Stimulated activated CD8-positive, alpha-beta memory T cell treated with anti-CD3 and anti-CD28 coated beads, Interleukin-4, amount 100 ng/mL, for 1 hour (primary cell): ENCODE measurements at places on chromosomes 11 and 22.

DNA sequence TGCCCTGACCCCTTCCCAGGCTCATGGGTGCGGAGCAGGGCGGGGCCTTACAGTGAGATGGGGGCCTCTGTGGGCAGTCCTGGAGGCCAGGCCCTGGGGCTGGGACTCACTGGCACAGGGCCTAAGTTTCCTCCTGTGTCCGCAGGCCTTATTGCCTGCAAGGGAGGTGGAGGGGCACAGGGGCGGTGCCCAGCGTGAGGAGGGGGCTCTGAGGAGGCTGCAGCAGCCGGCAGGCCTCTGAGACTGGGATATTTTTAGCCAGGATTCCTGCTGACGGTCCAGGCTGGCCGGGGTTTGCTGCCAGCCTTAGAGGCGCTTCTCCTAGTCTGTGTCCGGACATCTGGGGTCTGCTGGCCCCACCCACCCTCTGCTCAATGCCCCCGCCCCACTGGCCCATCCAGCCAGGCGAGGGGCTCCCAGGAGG is 5.7 kb upstream of the RTN4R start:
- no peak for DNase-seq

DNA sequence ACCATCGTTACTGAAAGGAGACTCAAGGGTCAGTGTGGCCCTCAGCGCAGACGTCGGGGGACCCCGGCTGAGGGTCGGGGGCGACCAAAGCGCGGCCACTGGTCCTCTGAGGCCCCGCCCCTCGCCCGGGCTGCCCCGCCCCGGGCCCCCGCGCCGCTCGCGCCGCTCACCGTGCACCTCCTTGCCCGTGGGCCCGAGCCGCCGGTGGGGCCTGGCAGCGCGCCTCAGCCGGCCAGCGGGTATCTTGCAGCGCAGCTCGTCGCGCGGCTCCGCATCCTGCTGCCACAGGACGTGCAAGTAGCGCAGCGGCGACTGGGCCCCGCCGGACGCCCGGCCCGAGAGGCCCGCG is 419 bp downstream of the ANKRD54 start:
- DNase-seq, result peak; percentile 13

DNA sequence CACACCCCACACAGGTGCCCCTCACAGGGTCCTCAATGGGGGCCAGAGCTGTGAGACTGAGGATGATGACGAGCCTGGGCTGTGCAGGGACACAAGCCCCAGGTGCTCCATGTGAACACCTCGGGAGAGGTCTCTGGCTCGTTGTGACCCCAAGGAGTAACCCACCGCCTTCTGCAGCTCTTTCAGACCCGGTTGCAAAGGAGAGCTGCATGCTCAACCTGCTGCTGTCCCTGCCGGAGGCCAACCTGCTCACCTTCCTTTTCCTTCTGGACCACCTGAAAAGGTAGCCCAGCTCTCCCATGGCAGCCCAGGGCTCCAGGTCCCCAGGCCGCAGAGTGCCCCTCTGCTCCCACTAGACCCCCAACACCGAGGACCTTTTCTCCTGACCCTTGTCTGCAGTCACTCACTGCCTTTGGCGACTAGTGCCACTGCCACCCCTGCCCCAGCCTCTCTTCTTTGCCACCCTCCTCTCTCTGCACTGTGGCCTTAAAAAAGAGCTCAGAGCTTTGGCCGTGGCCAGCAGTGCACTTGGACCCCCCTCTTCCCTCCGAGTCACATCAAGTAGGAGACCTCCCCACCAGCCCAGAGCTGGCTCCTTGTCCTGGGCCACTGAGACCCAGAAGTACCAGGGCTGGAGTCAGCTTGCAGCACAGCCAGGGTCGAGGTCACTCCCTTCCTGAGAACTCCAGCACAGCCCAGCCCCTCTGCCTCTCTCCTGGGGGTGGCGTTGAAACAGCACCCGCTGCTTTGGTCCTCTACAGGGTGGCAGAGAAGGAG is 133.7 kb downstream of the BCR start:
- no peak for DNase-seq

GRCh38 chr22:16824716-16825687 is at the start of gene XKR3:
TSS of gene XKR3 (minus strand) at chr22:16825411. CDS start at chr22:16808073, 17,338 bp downstream.
- no peak for DNase-seq

DNA sequence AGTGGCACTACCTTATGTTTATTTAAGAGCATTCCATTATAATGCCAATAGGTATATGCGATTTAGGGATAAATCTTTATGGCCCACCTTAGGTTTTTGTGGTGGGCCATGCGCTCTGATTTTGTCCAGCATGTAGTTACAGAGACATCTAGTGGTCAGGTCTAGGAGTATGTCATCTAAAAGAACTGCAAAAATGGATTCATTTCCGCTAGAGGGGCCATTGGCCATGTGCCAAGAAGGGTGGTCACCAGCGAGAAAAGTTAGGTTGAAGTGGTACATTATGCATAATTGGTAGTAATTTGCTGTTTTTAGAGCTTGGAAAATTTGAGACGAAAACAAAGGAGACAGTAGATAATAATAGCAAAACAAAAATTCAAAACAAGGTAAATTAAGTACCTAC is 27.7 kb downstream of the LRRC4C start:
- no peak for DNase-seq

DNA sequence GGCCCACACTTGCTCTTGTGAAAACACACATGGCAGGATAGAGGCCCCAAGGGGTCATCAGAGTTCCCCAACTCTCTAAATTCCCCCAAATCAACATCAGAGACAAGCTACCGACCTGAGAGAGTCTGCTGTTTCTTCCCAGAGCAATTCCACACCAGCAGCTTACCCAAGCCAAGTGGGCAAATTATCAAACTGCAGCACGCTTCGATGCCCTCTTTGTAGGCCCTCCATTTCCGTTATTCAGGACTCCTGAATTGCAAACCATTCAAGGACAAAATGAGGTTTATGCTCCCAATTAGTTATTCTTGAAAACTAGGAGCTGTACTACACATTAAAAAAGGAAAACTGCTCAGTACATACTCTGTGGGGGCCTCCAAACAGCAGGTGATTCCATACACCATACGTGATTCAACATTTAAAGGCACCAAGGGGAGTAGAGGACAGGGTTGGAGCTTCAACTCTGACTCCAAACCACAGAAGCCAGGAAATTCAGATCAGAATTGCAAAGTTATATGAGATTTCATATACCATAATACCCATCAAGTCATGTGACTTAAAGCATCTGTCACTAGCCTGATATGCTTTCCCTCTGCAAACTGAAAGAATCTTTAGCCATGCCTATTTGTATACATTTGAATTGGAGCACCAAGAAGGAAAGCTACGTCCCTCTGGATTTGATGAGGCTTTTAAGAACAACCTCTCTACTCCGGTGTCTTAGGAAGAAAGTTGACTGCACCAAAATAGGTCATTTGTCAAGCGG is 234.8 kb downstream of the CADM1 start:
- DNase-seq, result no peak

DNA sequence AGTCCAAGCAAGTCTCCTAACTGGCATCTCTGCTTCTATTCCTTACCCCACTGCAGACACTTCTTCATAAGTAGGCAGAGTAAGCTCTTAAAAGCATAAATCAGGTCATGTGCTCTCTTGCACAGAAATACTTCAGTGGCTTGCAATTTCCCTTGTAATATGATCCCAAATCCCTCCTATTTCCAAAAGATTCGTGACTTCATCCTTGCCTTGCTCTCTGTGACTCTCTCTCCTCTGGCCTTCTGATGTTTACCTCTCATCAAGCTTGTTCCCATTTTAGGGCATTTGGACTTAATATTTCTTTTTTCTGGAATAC is 37.4 kb upstream of the NCR3LG1 start:
- DNase-seq, result no peak

GRCh38 chr11:46348566-46349401 is 1.5 kb downstream of the DGKZ start:
- peak; percentile 42 for DNase-seq

- no peak for DNase-seq
These were observed 942.3 kb downstream of the NTM start for GRCh38 chr11:132312701-132313111.

DNA sequence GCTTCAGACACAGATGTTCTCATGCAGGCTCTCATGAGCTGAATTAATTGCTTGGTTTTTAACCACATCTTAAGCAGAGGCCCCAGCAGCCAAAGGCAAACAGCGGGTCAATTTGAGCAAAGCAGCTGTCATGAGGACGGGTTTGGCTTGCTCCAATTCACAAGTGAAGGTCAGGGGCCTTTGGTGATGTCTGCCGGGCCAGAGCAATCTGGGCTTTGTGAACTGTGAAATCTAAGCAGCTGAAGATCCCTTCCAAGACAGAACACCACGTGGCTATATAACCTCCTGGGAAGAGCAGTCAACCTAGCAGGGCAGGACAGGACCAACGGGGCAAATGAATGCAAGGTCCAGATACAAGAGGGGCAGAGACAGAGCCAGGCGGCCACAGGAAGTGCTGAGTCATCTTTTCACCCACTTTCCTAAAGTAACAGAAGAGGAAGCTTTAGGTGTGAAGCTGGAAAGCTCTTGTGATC is 187.3 kb upstream of the B3GAT1 start:
- DNase-seq, result no peak
